ENCODE measurements at places on chromosomes 2 and 18.

DNA sequence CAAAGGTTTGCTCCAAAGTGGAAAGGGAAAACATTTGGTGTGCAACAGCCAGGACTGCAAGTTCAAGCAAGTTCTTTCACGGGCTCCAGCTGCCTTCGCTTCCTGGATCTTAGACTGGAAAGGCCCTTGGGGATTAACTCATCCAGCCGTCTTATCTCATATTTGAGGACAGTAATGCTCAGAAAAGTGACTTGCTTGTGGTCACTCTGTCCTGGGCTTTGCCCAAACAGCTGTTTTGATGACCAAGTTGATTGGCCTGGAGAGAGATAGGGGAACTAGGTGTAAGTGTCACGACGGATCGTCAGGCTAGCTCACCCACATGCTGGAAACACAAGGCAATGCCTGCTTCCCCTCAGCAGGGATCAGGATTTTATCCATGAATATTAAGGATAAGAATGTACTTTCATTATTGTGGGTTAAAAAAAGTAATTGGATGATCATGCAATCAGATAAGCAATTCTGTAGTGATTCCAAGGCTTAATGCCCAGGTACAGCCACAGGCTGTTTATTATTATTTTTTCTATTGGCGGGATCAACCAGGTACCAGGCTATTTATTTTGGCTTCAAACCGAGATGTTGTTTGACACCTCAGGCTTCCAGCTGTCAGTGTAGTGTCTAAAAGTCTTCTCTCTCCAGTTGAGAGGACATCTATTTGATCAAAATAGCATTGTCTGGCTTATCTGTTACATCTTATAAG, 162.5 kb upstream of the EPAS1 start:
- DNase-seq = no peak

GRCh38 chr18:55878224-55878623, 290.2 kb upstream of the TCF4 start:
- DNase-seq = no peak

DNA sequence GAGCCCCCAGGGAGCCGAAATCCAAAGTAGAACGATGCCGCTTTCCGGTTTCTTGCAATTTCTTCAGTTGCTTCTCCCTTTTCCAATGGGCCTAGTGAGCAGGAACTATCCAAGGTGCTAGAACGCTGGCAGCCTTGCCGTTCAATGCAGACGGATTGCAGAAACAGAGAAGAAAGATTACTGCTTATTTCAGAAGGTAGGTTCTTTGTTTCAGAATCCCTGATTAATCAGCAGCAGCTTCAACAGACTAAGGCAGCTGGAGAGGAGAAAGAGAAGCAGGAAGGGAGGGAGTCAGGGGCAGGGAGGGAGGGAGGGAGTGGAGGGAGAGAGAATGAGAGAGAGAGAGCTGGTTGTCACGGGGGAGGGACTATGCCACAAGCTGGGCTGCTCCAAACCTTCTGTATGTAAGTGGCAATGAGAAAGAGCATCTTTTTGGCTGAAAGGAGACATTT, 576 bp downstream of the NYAP2 start:
- peak; percentile 1 for DNase-seq

- DNase-seq = peak; percentile 76
Measured at GRCh38 chr2:235330775-235331451, 162.9 kb upstream of the AGAP1 start.

GRCh38 chr2:168565112-168565511, 109.0 kb downstream of the CERS6 start:
- no peak for DNase-seq

DNA sequence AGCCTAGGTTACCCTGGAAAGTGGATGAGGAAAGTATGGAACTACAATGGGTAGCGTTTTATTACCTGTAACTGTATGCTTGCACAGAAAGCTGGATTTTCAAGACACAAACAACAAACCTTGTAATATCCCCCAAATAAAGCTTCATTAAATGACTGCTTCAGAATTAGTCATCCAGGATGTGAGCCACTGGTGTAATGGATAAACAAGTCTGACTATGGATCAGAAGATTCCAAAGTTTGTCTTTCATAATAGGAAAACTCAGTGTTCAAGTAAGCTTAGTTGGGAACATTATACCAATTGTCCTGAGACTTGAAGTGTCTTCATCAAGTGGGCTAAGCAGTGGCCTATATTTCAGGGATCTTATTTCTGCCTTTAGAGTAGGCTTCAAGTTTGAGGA, 518.8 kb downstream of the LRP1B start:
- no peak for DNase-seq

GRCh38 chr2:159968279-159968900, 94.0 kb downstream of the PLA2R1 start:
- DNase-seq = peak; percentile 41
